ENCODE measurements at places on chromosomes 1 and 21.

DNA sequence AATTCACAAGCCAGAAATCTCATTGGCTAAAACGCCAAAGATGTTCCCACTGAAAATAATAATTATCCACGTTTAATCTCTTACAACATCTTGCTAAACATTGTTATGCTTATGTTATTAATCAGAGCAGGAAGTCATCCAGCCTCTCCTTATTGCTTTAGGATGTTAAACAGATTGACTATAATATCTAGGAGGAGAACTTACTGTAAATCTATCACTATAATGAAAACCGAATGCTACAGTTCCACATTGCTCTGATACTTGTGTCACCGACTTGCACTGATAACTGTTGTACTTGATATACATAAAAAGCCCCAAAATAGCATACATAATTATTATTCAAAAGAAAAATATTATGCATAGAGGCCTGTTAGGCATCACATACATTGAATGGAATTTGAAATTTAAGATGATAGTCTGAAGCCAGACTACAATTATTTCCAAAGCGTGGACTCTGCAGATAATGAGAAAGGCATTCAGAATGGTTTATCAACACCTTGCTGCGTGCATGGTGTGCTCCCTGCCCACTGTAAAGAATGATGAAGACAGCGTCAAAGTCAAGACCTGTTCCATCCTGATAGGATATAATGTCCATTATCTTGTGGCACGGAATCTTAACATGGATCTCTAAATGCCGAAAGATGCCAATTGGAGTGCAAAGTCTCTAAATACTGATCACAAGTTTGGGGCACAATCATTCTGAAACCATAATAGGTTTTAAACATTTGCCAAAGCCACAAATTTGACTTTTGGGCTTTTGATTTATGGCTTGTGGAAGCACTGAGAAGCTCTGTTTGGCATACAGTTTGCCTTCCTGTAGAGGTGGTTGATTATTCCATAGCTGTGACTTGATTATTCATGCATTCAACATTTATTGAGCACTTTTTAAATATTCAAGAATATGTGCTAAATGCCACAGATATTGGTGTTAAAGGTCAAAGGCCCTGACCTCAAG, 71.3 kb downstream of the CRB1 start:
- DNase-seq = peak; percentile 27

- DNase-seq = no peak
Measured at GRCh38 chr21:38680401-38680800, 125.3 kb upstream of the ETS2 start.

DNA sequence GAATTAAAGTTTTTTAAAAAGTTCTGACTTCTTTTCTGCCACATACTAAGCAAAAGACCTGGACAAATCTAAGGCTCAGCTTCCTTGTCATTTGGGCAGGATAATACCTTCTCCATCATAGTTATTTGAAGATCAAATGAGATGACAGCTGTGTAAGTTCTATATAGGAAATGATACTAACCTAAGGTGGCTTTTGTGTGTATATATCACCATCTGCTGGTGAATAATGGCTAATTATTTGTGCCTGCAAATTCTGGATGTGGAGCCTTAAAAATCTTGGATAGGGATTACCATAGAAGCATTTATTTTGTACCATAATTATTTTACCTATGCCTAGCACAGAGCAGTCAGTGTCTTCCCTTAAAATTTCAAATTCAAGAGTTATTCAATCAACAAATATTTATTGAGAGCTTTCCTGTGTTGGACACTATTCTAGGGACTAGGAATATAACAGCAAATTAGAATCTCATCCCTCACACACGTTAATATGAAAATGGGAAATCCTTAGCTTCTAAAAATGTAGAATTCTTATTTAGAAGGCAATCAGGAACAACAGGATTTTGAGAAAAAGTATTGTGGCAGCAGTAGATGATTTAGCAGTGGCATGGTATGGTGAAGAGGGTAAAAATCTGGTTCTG, 89.8 kb downstream of the TMEM200B start:
- peak; percentile 53 for DNase-seq

DNA sequence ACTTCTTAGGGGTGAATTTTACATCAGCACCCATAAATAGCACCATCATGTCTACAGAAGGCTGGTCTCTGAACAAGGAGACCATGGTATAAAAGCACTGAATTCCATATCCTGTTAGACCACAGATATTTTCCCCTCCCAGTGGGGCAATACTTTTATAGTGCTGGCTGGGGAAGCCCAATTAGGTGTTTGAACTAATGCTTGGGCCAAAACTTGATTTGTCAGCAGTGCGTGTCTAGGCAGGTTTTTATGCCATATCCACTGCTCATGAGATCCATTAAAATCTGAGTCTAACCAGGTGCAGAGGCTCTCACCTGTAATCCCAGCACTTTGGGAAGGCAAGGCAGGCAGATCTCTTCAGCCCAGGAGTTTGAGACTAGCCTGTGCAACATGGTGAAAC, 623.0 kb downstream of the NPHP4 start:
- DNase-seq = no peak

- DNase-seq = no peak
Measured at GRCh38 chr1:151377150-151377884, 4.8 kb upstream of the SELENBP1 start.

DNA sequence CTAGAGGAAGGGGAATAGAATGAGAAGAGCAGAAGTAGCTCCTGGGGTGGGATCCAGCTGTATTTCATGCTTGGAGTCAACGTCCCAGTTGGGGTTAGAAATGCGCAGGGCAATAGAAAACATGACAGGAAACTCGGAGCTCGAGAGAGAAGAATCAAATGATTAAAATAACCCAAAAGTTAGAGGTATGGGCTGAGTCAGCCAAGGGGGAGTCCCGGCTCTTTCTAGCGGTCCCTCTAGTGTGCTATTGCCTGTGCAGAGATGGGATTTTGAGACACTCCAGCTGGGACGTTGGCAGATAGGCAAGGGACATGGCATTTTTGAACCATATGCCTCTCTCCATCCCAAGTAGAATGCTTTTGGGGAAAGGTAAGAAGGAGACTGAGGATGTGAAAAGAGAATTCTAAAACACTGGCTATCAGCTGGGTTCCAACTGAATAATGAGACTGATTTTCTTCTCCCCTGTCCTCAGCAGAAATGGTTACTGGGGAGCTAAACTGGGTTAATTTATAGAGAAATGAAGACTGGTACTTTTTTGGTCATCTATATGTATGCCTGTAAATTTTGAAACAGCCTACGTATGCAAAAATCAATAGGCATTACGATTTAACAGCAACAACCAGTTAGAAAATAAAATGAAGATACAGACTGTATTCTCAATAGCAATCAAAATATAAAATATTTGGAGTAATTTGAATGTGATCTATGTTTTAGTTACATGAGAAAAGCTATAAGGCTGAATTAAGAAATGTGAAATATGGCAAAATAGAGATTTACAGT, 7.0 kb upstream of the VPS26C start:
- DNase-seq = no peak

DNA sequence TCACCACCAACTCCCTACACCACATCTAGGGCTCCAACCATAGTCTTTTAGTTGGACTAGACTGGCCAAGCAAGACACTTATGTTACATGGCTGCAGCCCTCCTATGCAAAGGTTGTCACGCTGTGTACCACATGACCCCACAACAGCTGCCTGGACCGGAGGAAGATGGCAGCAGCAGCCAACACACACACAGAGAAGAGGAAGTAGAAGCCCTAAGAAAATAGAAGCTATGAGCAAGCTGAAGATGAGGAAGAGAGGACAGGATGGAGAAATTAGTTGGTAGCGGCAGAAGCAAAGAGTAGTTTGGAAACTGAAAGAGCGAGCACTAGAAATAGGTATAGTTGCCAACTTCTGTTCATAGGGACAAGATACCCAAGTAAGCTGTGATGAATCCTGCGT, 60.8 kb upstream of the RALGPS2 start:
- DNase-seq = no peak

- DNase-seq = peak; percentile 49
Measured at GRCh38 chr1:31658721-31659120, 14.0 kb upstream of the PEF1 start.

DNA sequence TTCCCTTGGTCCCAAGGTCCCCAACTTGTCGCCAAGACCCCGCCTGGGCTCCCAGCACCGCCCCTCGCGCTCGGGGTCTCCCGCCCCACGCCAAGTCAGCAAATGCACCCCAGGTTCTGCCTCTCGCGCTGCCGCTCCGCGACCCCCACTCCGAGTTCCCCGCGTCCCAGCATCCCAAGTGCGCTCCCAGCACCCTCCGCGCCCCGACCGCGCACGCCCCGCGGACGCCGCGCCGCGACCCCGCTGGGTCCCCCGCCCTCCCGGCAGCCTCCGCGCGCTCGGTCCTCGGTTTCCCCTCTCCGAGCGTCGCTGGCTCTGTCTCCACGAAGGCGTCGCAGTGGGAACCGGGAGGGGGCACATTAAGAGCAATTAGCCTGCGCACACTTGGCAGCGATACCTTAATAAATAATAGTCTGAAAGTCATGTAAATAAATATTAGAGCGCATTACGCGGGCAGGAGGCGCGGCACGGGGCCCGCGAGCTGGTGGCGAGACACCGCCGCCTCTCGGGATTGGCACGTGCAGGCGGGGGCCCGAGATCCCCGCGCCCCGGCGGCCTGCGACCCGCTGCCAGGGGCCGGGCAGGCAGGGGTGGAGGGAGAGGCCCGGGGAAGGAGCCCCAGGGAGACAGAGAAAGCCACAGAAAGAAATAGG, 75.9 kb downstream of the VWA5B1 start:
- DNase-seq = no peak

DNA sequence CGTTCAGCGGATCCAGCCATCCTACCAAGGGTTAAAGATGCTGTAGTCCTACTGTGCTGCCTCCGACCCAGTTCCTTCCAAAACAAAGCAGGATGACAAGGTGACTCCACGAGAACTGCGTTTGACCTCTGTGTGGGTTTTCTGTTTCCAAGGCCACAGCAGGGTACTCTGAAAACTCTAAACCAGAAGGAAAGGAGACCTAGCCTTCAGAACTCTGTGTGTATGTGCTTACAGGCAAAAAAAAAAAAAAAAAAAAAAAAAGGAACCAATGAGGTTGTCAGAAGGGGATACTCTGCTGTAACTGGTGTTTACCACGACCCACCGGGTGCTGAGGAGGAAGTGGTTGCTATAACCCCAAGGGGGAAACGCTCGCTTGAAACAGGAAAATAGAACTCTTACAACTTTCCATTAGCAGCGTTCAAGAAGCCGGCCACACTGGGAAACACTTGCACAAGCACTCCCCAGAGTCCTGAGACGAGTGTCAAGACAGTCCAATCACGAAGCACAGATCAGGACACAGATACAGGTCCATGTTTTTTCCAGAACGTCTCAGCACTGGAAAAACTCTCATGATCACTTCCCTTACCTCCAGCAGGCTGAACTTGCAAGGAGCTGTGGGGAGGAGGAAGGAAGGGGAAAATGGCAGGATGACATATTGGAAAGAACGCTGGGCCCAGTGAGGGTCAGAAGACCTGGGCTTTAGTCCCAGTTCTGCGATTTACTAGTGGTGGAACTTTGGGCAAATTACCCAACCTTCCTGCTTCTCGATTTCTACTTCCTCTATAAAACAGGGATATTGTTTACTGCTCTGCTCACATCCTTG, 64.0 kb downstream of the ITPKB start:
- DNase-seq = no peak

DNA sequence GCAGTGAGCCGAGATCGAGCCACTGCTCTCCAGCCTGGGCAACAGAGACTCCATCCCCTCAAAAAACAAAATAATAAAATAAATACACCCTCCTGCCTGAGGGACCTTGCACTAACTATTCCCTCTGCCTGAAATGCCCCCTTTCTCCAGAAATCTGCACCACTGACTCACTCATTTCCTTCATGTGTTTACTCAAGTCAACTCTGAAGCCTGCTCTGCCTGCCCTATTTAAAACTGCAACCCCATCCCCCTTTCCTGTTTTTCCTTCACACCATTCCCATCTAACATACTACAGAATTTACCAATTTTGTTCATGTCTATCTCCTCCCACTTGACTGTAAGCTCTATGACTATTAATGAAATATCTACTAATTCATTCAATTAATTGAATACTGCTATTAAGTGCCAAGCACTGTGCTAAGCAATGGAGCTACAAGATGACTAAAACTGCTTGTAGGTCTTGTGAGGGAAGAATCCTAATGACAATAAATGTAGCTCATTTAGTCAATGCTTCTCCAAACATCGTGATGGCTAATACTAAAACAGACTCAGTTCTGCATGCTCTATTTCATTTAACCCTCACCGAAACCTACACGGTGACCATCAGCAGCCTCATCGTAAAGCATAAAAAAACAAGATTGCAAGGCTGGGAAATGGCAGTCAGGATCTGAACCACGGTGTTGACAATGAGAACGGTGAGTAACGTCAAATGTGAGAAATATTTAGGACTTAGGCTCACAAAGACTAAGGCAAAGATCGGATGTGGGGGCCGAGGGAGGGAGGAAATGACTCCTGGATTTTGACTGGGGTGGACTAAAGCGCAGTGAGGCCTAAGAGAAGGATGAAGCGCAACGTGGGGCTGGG, 749 bp upstream of the TMEM39B start:
- peak; percentile 61 for DNase-seq

GRCh38 chr1:35657851-35658250, 16.5 kb upstream of the PSMB2 start:
- DNase-seq = no peak

DNA sequence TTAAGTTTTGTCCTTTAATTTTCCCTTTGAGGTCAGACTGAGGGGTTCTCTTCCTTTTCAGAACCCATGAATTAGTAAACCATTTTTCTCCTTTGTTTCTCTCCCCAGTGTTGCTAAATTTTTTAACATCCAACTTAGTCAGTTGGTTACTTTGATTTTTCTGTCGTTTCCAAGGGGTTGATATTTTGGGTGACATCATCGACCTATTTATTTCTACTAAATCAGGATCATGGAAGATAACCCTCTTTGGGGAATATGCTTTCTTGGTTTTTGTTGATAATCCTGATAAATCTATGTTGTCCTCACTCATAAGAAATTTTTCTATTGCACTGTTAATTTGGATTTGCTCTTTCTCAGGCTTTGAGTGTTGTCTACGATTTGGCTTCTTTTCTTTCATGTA, 40.9 kb downstream of the LRRC53 start:
- DNase-seq = no peak

GRCh38 chr1:78210175-78210574, 164.4 kb downstream of the GIPC2 start:
- peak; percentile 39 for DNase-seq

GRCh38 chr1:45848714-45849113, 45.3 kb downstream of the MAST2 start:
- peak; percentile 23 for DNase-seq

GRCh38 chr1:27045973-27046558, 33.4 kb upstream of the TENT5B start:
- DNase-seq = peak; percentile 53

DNA sequence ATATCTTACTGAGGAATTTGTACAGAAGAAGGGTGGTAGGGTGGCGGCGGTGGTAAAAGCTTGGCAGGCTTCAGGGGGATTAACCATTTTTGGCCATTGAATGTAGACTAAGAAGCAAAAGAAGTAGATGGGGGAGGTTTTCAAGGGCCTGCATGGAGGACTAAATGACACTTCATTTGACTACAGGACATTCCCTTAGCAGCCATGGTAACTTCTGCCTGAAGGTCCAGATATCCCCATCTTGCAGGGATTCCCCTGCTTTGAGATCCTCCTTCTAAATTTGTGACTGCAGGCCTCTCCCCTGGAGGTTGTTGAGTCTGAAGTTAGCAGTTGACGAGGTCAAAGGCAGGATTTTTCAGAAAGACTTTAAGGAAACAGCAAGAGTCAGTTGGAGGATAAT, 4.8 kb downstream of the VASH2 start:
- DNase-seq = no peak

GRCh38 chr1:207181847-207182246, 77.8 kb downstream of the C4BPA start:
- peak; percentile 2 for DNase-seq

GRCh38 chr1:17460219-17460618, 20.7 kb upstream of the RCC2 start:
- no peak for DNase-seq
